Endodermal cell (in vitro differentiated cells): ENCODE measurements at places on chromosomes 6 and 20. TPM values are rescaled to one million over a fixed set of nuclear protein-coding genes. Genes with fewer than 3 reads are reported as not detected.

GRCh38 chr6:150156460-150156859 lies 13.6 kb downstream of the PPP1R14C start:
- no peak for DNase-seq

Gene TP53INP2
- 6.9 to 7.6 TPM (median 7.0 TPM) in 3 replicates for total RNA-seq

Gene CCDC167
- 46.5 and 60.4 TPM in 2 replicates for total RNA-seq

GRCh38 chr6:111478749-111479148 lies 4.3 kb downstream of the REV3L start:
- peak; percentile 68 for DNase-seq

- peak; percentile 26 for DNase-seq
Observed at GRCh38 chr6:167763056-167763944, 63.4 kb upstream of the AFDN start.

- DNase-seq, result no peak
Observed at GRCh38 chr20:25280051-25280573, 32.2 kb downstream of the PYGB start.

DNA sequence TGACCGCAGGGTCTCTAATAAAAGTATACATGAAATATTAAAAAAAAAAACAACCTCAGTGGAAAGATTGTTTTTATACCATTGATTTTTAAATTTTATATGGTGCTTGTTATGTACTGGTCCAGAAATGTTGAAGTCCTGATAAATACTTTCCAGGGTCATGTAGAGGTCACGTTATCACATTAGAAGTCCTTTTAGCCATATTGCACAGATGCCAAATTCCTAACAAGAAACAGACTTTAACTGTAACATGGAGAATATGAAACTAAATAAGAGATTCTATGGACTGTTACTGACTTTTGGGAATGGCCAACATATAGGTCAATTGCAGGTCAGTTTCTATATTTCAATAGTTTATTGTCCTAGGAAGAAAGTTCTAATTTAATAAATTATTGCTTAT lies 89.0 kb downstream of the ADGRB3 start:
- no peak for DNase-seq

DNA sequence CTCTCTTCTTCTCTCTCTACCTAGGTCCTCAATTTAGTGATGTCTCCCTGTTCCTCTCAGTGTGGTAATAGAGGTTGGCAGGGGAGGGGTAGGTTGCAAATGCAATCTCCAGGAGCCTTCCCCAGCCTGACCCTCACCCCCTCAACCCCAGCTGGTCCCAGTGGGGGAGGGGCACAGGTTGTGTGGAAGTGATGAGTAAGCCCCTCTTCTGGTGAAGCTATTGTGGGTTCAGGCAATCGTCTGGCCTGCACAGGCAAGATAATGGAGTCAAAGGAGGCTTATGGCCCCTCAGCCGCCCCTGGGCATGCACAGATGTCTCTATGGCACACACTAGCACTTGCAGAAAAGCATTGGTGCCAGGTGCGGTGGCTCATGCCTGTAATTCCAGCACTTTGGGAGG lies 10.8 kb upstream of the ADA start:
- DNase-seq, result no peak

DNA sequence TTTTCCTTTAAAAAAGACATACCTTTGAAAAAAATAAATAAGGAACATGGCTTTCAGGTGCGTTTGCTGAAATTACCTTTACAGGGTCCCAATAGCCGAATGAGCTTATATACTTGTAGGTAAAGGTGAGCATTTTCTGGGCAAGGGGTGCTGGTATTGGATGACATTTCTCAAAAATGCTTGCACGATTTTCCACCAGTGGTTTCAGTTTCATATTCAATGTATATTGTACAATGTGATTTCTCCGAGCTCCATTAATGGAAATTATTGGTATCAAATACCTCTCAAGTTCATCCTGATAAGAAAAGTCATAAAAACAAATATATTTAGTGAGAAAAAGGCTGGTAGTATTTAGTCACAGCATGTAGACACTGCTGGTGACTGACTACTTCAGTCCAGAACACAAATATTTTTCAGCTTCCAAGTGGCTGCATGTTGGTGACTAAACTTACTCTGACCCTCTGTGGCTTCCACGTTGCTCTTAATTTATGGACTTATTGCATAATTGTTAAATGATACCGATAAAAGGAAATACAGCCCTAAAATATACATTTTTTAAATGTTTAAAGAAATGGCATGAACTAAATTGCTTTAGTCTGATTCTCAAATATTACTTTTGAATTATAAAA lies 32.9 kb upstream of the ZBTB24 start:
- no peak for DNase-seq

GRCh38 chr20:400454-401275 lies 7.4 kb upstream of the RBCK1 start:
- DNase-seq, result no peak

Gene MAFB
- total RNA-seq, result 0.90 and 1.2 TPM in 2 replicates

DNA sequence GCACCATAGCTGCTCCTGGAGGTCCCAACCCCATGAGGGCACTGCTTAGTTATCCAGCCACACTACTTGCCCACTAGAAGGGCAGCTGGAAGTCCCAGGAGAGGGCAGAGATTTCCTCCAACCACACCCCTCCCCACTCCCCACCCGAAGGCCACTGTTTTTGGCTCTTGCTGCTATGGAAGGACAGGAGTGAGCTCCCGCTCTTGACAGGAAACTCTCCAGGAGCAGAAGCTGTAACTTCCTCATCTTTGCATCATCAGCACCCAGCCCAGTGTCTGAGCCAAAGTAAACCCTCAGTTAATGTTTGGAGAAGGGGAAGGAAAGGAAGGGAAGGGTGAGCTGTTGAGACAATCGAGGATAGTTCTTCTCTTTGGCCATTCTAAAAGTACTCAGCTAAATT lies 120.7 kb downstream of the MTFR2 start:
- DNase-seq, result no peak

Gene CST4
- 1.9 to 2.3 TPM in 2 of 3 replicates, not detected in the other for total RNA-seq

GRCh38 chr20:62949153-62949821 lies 3.2 kb upstream of the SLC17A9 start:
- DNase-seq, result no peak
